ENCODE measurements at places on chromosomes 11 and 22. TPM values are rescaled to one million over a fixed set of nuclear protein-coding genes. Genes with fewer than 3 reads are reported as not detected.

The OR51L1 gene
- 0.12 TPM for polyA plus RNA-seq

The KCNJ11 gene
- polyA plus RNA-seq, result 2.6 TPM

The BLID gene
- polyA plus RNA-seq, result not detected

The OTOG gene
- 0.83 TPM for polyA plus RNA-seq

The VSTM5 gene
- polyA plus RNA-seq, result 2.8 TPM

The C11orf52 gene
- polyA plus RNA-seq, result 10.0 TPM

The RASGRP2 gene
- 2.6 TPM for polyA plus RNA-seq

DNA sequence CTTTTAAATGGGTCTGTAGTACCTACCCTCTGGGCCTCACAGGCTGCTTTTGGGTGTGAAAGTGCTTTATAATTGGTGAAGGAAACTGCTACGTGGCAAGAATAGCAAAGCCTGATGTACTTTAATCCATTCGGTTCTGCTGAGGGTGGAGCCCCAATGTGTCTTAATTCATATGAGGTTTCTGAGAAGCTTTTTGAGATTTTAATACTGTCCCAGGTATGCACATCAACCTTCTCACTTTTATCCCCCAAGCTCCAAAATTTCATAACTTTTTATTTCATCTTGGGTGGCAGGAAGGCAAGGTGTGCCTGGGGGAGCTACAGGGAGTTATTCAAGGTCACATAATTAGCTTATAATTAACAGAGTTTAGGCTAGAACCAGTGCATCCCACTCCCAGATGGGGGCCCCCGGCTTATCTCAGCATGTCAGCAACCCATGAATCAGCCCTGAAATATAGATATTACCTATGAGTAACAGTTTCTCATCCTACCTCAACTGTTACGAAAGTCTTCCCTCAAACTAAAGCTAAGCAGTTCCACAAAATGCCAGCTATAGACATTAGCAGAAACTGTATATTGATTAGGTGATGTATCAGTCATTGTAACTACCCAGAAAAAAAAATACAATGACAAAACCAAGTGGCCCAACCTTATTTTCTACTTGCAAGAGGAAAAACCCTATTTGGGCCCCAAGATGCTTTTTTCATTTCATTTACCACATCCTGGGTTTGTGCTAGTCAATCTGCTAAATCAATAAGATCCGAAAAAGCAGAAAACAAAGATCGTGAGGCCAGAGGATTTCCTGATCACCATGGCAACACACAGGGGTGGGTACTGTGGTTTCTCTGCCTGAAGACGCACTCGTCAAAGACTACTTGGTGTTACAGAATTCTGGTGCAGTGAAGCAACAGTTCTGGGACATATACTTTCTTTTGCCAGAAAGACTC lies 26.7 kb downstream of the CD44 start:
- no peak for DNase-seq

GRCh38 chr11:35420371-35420770 lies 1.0 kb upstream of the SLC1A2 start:
- no peak for DNase-seq

DNA sequence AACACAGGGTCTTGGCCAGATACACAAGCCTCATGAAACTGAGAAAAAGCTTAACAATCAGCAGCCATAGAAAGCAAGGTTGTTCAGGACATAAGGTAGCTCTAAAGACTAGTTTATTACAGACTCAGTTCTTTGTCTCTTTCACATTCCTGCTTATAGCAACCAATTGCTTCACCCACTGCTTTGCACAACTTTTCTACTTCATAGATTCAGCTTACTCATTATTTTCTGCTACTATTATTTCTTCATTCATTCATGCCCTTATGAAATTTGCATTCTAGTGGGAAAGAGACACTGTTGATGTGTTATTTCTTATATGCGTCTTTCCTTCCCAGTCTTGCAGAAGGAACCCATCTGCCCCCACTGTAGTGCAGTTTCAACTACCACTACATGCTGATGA lies 4.7 kb downstream of the CCDC34 start:
- no peak for DNase-seq

GRCh38 chr22:44088976-44089570 lies 65.0 kb downstream of the PARVB start:
- no peak for DNase-seq

DNA sequence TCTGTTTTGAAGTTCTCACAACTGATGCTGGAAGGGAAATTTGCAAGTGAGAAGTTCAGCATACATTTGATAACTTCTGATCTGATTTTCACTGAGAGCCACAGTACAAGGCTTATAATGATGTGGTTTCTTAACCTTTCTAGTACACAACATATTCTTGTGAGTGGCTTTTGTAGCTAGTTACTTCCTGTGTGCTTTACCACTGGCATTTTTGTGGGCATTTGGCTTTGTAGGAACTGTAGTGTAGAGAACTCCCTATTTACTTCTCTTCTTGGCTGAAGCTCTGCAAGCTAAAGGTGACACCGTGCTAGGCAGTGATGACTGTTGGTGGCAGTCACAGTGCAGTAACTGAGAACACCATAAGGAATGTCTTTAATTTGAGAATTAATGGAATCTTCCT lies 14.9 kb downstream of the USP47 start:
- no peak for DNase-seq

GRCh38 chr11:31089117-31089516 lies 280.4 kb downstream of the DCDC1 start:
- no peak for DNase-seq

DNA sequence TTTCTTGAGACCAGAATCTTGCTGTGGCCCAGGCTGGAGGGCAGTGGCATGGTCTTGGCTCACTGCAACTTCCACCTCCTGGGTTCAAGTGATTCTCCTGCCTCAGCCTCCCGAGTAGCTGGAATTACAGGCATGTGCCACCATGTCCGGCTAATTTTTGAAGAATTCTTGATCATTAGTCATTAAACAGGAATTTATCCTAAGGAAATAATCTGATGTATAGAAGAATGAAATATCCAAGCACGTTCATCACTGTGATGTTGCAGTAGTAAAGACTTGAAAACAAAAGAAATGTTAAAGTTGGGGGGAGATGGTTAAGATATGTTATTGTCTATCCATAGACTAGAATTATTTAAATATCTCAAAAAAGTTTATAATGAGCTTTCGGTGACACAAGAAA lies 23.6 kb downstream of the CBL start:
- DNase-seq, result no peak

- no peak for DNase-seq
Measured at GRCh38 chr11:14411818-14412217, 52.8 kb upstream of the RRAS2 start.

- no peak for DNase-seq
Measured at GRCh38 chr22:44860311-44860710, 107.9 kb downstream of the ARHGAP8 start.

- peak; percentile 45 for DNase-seq
Measured at GRCh38 chr22:45757068-45757467, 85.4 kb downstream of the ATXN10 start.

DNA sequence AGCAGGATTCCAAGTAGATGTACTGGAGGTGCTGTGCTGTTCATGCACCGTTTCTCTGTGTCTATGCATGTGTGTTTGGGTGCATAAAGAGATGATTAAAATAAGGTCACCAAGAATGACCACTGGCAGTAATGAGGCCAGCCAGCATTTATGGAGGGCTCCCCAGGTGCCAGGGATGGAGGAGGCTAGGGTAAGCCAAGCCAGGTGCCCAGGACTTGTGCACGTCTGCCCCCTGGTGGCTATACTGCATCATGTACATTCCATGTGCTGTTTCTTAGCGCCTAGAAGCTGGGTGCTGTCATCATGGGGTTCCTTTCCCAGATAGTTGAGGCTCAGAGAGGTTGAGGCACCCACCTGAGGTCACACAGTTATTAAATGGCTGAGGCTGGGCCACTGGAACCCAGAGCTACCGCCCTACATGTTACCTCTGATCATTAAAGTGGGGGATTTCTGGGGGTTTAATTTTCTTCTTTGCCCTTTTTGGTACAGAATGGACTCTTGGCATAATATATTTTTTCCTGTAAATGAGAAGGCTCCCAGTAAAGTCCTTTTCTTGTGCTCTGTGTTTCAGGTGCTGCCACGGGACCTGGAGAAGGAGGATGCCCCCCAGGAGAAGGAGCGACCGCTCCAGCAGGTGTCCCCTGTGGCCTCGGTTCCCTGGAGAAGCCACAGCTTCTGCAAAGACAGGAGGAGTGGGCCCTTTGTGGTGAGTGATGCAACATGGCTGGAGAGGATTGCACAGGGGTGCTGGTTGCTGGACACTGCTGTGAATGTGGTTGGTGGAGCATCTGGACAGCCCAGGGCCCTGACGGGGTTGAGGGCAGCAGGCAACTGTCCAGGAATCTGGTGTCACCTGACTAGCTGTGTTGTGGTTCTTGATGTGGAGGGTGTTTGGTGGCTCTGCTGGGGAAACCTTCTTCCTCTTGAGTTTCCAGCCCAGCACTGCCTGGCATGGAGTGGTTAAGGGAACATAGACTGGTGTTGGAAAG lies 96.4 kb downstream of the KIAA1671 start:
- peak; percentile 46 for DNase-seq

- no peak for DNase-seq
Measured at GRCh38 chr22:17772958-17773605, 1.2 kb downstream of the BID start.

- no peak for DNase-seq
Measured at GRCh38 chr22:17920145-17920605, 104.2 kb downstream of the MICAL3 start.

DNA sequence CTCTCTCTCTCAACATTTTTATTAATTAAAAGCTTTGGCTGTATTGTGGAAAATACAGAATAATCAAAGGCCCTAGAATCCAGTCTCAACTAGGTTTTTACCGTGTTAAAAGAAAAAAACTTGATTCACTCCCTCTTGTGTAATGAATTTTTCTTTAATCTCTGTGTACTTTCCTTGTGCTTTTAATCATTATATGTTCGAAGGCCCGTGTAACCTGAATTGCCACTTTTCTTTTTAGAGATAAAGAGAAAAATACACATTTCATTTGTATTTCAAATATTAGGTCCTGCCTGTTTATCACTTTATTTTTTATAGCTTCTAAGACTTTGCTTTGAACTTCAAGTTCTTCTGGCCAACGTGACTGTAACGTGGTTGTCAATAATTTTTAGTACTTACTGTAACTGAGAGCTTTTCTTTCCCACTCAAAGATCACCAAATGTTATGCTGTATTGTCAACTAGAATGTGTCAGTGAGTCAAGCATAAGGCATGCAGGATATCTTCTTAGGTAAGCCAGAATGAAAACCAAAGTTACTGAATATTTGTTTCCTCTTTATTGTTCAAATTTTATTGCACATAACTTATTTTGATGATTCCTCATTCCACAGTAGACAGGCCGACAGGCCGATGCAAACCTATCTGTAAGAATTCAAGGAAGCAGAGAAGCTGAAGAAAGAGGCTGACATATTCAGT lies 23.3 kb upstream of the FAR1 start:
- DNase-seq, result no peak

- no peak for DNase-seq
Measured at GRCh38 chr11:96567176-96567575, 177.4 kb downstream of the JRKL start.

DNA sequence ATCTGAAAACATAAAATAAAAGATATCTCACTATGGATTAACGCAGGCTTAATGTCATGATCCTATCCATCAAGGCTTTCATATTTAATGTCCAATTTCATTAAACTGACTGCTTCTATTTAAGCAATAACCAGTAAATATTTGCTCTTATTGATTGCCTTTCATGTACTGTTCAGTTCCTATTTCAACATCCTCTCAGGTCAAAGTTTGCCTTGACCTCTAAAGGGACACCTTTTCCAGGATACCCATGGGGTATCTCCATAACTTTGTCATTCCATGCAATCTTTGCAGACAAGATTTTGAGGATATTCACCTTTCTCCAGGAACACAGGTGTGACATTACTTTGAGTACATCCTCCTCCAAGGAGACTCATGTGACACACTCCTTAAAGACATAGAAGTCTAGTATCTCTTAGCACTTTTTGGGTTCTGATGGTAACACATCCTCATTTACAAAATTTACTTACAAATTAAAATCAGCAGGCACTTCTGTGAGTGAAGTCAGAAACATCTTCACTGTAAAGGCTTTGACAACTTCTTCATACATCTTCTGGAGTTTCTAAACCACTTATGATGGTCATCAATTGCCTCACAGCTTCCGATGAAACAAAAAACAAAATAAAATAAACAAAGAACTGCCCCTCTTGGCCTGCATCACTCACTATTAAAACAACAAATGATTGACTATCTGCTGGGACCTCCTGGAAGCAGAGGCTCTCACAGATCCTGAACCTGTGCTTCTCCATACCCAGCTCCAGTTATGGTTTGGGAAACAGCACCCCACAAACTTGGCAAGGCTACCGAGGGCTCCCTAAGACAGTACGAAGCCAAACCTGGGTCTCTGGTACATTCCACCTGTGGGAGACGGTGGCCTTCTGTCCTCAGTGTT lies 7.0 kb upstream of the SLC22A25 start:
- DNase-seq, result no peak

DNA sequence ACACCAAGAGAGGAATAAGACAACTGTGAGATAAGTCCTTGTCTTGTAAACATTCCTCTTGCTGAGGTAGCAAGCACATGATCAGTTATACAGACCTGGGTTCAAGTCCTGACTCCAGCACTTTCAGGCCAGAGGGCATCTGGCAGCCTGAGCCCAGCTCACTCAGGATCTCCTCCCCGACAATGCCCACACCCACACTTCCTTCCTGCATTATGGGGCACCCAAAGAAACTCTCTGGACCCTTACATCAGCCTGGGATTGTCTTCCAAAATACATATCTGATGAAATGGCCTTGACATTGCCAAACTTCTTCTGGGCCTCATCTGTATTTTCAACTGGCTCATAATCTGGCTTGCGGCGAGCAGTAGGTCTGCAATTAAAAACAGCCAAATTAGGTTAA lies 48.6 kb downstream of the ARFGAP3 start:
- no peak for DNase-seq

DNA sequence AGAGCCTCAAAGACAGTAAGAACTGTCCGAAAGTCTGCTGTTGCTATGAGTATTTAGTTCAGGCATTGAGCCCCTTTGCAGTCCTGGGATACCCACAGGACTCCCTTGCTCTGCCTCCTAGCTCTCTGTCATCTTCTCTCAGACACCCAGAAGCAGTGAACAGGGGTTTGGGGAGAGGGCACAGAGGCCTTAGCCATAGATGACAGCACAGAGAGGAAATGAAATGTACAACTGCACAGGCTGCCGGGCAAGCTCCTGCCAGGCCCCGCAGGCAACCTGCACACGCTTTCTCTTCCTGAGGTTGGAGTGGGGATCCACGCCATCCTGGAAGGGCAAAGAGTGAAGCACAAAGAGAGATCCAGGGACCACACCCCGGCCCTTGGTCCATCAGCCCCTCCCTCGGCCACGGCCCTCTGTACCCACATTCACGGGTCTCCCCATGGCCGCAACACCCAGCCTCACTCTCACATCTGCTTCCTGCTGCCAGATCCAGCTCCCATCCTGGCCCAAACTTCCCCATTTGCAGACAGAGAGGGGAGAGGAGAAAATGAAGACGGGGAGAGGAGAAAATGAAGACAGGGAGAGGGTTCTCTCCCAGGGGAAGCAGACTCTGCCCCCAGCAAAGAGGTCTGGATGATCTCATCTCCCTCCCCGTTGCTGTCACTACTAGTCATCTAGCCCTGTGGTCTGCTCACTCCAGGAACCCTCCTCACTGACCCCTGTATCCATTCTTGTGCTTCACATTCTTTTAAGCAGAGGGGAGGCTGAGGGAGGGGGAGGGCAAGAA lies 40.7 kb downstream of the CD6 start:
- no peak for DNase-seq
